ENCODE measurements at places on chromosomes 6 and 20.

GRCh38 chr6:46476301-46476700, 14.9 kb downstream of the RCAN2 start:
- no peak overlapping the region for H3K27ac ChIP-seq
- peaks cover 27% of the 10 kb centered on the region for H3K27me3 ChIP-seq
- H3K4me3 ChIP-seq = no peak overlapping the region
- no peaks in the 10 kb centered on the region for H3K36me3 ChIP-seq

DNA sequence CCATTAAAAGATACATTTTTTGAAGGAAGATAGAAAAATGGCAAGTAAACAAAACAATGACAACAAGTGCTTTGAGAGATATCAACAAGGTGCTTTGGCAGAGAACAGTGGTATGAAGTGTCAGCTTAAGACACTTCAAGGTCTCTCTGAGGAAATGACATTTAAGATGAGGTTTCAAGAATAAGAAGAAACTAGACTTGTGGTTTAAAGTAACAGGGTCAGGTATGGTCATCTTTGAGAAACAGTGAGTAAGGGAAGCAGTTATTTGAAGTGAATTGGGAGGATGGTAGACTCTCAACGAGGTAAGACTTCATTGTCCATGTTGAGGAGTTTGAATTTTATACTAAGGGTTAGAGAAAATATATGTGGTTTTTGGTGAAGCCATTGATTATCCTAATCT, 77.8 kb downstream of the SYCP2L start:
- DNase-seq = no peak
- H3K4me1 ChIP-seq = no peaks in the 10 kb centered on the region
- H3K4me3 ChIP-seq = no peak overlapping the region
- no peak overlapping the region for H3K27ac ChIP-seq

- peak overlapping the region; percentile 32 for H3K4me3 ChIP-seq
- H3K36me3 ChIP-seq = no peaks in the 10 kb centered on the region
- peaks cover 42% of the 10 kb centered on the region for H3K27me3 ChIP-seq
- H3K27ac ChIP-seq = peak overlapping the region; percentile 47
Observed at GRCh38 chr20:44747166-44748004, 1.7 kb downstream of the KCNK15 start.

GRCh38 chr6:108180266-108180665, 14.4 kb downstream of the NR2E1 start:
- no peak overlapping the region for H3K4me3 ChIP-seq
- H3K27me3 ChIP-seq = peaks cover 29% of the 10 kb centered on the region
- no peaks in the 10 kb centered on the region for H3K36me3 ChIP-seq
- H3K4me1 ChIP-seq = no peaks in the 10 kb centered on the region
- DNase-seq = no peak
- no peak overlapping the region for H3K27ac ChIP-seq

DNA sequence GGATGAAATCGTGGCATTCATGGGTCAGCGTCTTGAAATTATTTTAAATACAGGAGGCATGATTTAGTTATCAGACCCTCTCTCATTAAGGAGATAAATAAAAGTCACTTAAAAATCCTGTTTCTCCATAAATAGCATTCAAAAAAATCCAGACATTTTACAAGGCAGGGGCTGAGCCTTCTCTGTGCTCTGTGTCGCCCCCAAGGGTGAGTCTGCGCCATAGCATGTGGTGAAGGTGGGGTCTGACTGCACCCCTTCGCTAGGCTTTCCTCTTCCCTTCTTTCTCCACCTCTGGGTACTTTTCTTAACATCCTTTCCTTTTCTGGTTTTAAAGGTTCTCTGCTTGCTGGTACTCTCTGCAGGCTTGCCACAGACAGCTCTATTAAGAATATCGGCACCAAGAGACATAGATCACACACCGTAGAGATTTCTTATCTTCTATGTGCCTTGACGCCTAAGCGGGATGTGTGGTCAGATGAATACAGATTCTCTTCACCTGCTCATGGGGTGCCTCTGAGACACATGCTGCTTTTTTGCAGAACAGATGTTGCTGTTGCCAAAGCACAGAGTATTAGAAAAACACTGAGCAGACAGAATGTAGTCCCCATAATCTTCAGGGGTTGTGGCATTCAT, 20.1 kb upstream of the FAM209A start:
- no peak overlapping the region for H3K4me3 ChIP-seq
- no peak overlapping the region for H3K27ac ChIP-seq
- H3K4me1 ChIP-seq = no peaks in the 10 kb centered on the region
- H3K36me3 ChIP-seq = no peaks in the 10 kb centered on the region

DNA sequence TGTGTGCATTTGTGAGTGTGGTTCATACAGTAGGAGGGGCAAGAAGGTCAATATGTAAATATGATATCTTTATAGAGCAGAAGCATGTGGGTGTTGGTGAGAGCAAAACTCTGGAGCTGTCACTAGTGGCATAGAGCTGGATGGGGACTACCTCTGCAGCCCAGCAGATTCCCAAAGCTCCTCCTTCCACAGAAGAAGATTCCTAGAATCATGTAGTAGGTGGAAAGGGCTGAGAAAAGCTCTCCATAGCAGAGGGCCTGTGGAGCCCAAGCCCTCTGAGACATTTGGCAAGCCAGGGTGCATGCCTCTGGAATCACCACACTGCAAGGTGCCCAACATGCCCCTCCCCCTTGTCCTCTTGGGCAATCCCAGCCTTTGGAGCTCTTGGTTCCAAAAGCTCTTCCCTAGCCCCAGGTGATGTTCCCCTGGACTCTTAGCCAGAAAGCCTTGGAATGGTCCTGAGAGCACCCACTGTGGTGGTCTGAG, 233.2 kb downstream of the LRFN2 start:
- no peak overlapping the region for H3K4me3 ChIP-seq
- no peaks in the 10 kb centered on the region for H3K36me3 ChIP-seq
- no peak overlapping the region for H3K27ac ChIP-seq
- H3K4me1 ChIP-seq = peaks cover 14% of the 10 kb centered on the region
- H3K27me3 ChIP-seq = no peaks in the 10 kb centered on the region
- DNase-seq = no peak

GRCh38 chr6:39494998-39495397, 172.5 kb upstream of the KCNK16 start:
- H3K4me1 ChIP-seq = no peaks in the 10 kb centered on the region
- H3K4me3 ChIP-seq = no peak overlapping the region
- H3K36me3 ChIP-seq = peaks cover 4% of the 10 kb centered on the region
- peaks cover 31% of the 10 kb centered on the region for H3K27me3 ChIP-seq

GRCh38 chr20:45945678-45946148, 11.2 kb downstream of the PCIF1 start:
- H3K4me3 ChIP-seq = peak overlapping the region; percentile 73
- DNase-seq = no peak
- peaks cover 38% of the 10 kb centered on the region for H3K4me1 ChIP-seq
- H3K27me3 ChIP-seq = no peaks in the 10 kb centered on the region
- peak overlapping the region; percentile 90 for H3K27ac ChIP-seq

DNA sequence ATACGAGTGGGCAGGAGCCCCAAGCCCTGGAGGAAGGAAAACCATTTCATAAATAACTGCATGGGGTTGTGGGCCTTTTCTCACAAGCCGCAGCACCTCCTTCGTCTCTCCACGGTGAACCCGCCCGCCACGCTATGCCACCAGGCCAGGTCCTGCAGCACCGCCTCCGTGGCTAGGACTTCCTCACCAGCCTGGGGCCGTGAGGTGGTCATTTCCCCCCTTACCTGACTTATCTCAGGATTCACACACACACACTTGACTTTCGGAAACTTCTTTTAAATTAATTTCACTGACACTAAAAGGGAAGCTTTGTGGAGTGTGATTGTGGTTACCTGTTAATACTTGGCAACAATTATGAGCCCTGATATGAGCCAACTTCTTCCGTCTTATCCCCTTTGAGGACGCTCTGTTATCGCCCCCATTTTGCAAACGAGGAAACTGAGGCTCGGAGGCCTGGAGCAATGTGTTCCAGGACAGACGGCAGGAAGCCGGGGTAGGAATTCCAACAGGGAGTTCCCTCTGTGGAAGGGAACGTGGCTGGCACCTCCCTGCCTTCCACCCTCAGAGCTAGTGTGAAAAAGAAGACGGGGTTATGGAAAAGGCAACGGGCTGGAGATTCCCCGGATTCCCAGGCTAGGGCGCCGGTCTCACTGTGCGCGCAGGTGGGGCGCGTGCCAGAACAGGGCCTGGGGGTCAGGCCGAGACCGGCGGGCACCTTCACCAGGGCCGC, 817 bp upstream of the SLCO4A1 start:
- H3K27ac ChIP-seq = no peak overlapping the region
- H3K36me3 ChIP-seq = no peaks in the 10 kb centered on the region
- H3K27me3 ChIP-seq = no peaks in the 10 kb centered on the region
- peaks cover 7% of the 10 kb centered on the region for H3K4me1 ChIP-seq
- peak overlapping the region; percentile 81 for H3K4me3 ChIP-seq

- H3K27me3 ChIP-seq = peaks cover 22% of the 10 kb centered on the region
- H3K36me3 ChIP-seq = no peaks in the 10 kb centered on the region
- no peak overlapping the region for H3K27ac ChIP-seq
- H3K4me3 ChIP-seq = no peak overlapping the region
- DNase-seq = no peak
Observed at GRCh38 chr6:43744491-43744890, 25.5 kb upstream of the VEGFA start.

GRCh38 chr6:169428532-169428931, 174.9 kb upstream of the THBS2 start:
- no peaks in the 10 kb centered on the region for H3K27me3 ChIP-seq
- DNase-seq = no peak
- no peaks in the 10 kb centered on the region for H3K4me1 ChIP-seq
- H3K27ac ChIP-seq = no peak overlapping the region
- H3K4me3 ChIP-seq = no peak overlapping the region
- peaks cover 15% of the 10 kb centered on the region for H3K36me3 ChIP-seq

- no peak for DNase-seq
- no peak overlapping the region for H3K27ac ChIP-seq
- H3K4me1 ChIP-seq = no peaks in the 10 kb centered on the region
- H3K27me3 ChIP-seq = peaks cover 22% of the 10 kb centered on the region
- no peak overlapping the region for H3K4me3 ChIP-seq
Observed at GRCh38 chr6:139914910-139915309, 540.5 kb upstream of the CITED2 start.

DNA sequence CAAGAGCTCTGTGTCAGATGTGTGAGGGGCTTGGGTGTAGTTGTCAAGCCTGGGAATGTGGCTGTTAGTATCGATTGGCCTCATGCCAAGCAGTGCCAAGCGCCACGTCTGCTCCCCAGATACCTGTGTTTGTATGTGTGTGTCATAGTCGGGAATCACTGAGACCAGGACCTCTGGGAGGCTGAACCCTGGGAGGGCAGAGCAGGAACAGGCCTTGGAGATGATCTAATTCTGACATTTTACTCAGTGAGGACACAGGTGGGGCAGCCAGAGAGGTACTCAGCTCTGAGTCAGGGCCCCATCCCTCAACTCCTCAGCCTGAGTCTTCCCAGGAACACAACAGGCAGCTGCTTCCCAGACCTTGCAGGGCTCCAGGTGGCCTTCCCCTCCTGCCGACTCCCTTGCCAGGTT, 51.2 kb upstream of the FANCE start:
- no peak overlapping the region for H3K27ac ChIP-seq
- H3K36me3 ChIP-seq = no peaks in the 10 kb centered on the region
- no peak overlapping the region for H3K4me3 ChIP-seq
- no peak for DNase-seq

GRCh38 chr6:107563694-107564588, 74.0 kb downstream of the SOBP start:
- no peak overlapping the region for H3K4me3 ChIP-seq
- no peaks in the 10 kb centered on the region for H3K36me3 ChIP-seq
- H3K27ac ChIP-seq = no peak overlapping the region

DNA sequence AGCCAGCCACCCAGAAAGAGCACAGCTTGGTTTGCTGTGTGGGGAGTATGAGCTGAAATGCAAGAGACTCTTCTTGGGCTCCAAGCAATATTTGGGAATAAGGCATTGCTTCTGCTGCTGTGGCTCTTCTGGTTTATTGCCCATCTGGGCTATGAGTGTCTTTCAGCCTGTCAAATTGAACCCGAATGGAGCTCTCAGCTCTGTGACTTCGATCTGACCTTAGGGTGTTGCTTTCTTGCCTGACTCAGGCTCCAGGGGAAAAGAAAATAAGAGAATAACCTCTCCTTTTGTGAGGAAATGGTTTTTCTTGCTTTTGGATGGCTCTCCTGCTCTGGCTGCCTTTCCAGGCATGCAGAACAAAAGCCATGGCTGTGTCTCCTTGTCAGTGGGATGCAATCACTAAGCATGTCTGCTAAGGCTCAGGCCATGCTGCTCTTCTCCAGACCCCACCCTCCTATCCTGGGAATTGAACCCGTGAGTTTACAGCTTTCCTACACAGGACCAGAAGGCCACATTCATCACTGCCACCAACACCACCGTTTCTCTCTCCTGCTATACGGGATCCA, 169.4 kb upstream of the JAG1 start:
- no peak overlapping the region for H3K4me3 ChIP-seq
- H3K27ac ChIP-seq = no peak overlapping the region
- H3K4me1 ChIP-seq = no peaks in the 10 kb centered on the region
- DNase-seq = no peak
- no peaks in the 10 kb centered on the region for H3K27me3 ChIP-seq

GRCh38 chr6:43584892-43585570, 9.0 kb downstream of the POLH start:
- no peaks in the 10 kb centered on the region for H3K27me3 ChIP-seq
- H3K4me3 ChIP-seq = peak overlapping the region; percentile 49
- H3K27ac ChIP-seq = peak overlapping the region; percentile 74
- no peak for DNase-seq

DNA sequence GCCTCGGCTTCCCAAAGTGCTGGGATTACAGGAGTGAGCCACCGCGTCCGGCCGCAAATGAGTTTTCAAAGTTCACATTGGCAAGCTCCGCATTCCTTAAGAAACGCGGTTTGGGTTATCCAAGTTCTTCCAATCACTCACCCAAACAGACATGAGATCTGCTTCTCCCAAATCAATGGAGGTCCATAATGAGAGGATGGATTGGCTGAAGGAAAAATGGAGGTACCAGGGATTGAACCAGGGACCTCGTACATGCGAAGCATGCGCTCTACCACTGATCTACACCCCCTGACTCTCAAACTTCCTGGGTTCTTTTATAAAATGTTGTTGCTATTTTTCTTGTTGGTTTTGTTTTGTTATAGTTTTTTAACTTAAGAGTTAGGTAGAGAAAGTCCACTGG, 170.0 kb downstream of the GPX5 start:
- DNase-seq = no peak
- H3K4me3 ChIP-seq = no peak overlapping the region
- peaks cover 95% of the 10 kb centered on the region for H3K27me3 ChIP-seq
- peaks cover 6% of the 10 kb centered on the region for H3K4me1 ChIP-seq
- peaks cover 8% of the 10 kb centered on the region for H3K36me3 ChIP-seq
- no peak overlapping the region for H3K27ac ChIP-seq

DNA sequence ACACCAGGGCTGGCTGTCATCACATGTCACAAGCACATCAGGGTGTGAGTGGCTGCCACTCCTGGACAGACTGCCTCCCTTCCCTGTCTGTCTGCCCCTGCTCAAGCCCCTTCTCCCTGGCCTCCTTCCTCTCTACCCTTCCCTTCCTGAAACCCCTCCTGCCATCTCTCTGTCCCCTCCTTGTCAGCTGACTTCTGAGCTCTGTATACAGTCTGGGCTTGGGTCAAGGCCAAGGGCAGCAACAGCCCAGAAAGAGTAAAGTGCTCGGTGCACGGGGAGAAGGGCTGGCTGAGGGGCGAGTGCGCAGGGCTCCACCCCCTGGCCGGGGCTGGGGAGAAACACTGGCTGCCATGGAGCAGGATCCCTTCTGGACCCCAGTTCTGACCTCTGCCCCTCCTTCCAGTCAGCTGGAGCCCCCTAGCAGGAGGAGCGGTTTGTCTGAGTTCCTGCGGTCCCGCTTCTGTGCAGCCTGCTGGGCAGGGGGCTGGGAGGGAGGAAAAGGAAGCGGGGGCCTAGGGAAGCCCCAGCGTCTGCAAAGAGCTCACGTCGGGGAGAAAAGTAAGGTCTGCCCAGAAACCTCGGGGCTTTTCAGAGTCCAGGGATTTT, 2.0 kb downstream of the LKAAEAR1 start:
- DNase-seq = no peak
- no peaks in the 10 kb centered on the region for H3K36me3 ChIP-seq
- H3K4me1 ChIP-seq = peaks cover 32% of the 10 kb centered on the region
- H3K4me3 ChIP-seq = peak overlapping the region; percentile 32
- peaks cover 8% of the 10 kb centered on the region for H3K27me3 ChIP-seq
- peak overlapping the region; percentile 53 for H3K27ac ChIP-seq

All from natural killer cell treated with Interleukin-12 subunit alpha and Interleukin-12 subunit beta and Interleukin-15 and Interleukin-18, amount 100 ng/mL, for 72 hours (primary cell).